ENCODE measurements at places on chromosomes 7 and 10.

- no peak for DNase-seq
These were observed 164.3 kb upstream of the AGK start for GRCh38 chr7:141386881-141387280.

GRCh38 chr7:99762680-99763327 is 21.2 kb downstream of the CYP3A4 start:
- DNase-seq, result peak; percentile 79

- DNase-seq, result no peak
These were observed 27.9 kb downstream of the ZC3HAV1 start for GRCh38 chr7:139081584-139081983.

GRCh38 chr7:55104123-55104522 is 85.3 kb downstream of the EGFR start:
- no peak for DNase-seq

GRCh38 chr10:15361131-15361530 is 10.0 kb downstream of the FAM171A1 start:
- DNase-seq, result no peak
